ENCODE measurements at places on chromosomes 6 and 20. TPM values are rescaled to one million over a fixed set of nuclear protein-coding genes. Genes with fewer than 3 reads are reported as not detected.
A peak's percentile ranks its signal among the peaks of the same experiment; 100 is the strongest.

Gene IRF4
- total RNA-seq: not detected

Gene HTR1E
- total RNA-seq: not detected

Gene TUBB
- total RNA-seq: 1,379 TPM

Gene FNDC1
- total RNA-seq: not detected

Gene FAM217A
- not detected for total RNA-seq

DNA sequence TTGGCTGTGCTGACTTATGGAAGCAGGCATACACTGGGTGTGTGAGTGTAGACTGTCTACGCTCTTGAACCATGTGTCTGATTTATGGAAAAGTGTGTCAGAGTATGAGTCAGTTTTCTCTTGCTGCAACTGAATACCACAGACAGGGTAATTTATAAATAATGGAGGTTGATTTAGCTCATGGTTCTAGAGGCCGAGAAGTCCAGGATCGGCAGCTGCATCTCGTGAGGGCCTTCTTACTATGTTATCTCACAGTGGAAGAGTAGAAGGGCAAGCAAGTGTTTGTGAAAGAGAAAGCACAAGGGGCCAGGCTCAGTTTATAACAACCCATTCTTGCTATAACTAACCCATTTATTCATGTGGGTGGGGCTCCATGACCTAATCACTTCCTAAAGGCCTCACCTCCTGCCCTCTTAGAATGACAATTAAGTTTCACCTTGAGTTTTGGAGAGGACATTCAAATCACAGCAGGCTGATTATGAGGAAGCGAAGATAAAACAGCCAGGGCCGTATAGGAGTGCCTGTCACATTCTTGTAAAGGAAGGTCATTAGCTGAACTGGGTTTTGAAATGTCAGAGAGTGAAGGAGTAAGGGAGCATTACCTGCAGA, 6.7 kb downstream of the GPR31 start:
- DNase-seq: no peak

DNA sequence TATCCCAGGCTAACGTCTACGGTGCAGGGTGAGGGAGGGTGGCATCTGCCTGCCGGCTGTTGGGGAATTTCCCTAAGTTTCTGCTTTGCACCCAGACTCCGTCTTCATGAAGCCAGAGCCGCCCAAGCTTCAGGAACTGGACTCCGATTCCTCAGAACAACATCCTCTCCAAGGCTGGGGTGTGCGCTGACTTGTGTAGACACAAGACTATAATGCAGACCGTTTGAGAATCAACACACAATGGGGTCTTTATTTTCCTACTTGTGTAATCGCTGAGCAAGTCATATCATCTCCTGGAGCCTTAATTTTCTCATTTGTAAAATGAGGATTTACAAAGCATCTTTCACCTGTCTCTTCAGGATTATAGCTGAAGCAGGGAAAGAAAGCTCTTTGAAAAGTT, 160.5 kb upstream of the AGPAT4 start:
- no peak for DNase-seq

DNA sequence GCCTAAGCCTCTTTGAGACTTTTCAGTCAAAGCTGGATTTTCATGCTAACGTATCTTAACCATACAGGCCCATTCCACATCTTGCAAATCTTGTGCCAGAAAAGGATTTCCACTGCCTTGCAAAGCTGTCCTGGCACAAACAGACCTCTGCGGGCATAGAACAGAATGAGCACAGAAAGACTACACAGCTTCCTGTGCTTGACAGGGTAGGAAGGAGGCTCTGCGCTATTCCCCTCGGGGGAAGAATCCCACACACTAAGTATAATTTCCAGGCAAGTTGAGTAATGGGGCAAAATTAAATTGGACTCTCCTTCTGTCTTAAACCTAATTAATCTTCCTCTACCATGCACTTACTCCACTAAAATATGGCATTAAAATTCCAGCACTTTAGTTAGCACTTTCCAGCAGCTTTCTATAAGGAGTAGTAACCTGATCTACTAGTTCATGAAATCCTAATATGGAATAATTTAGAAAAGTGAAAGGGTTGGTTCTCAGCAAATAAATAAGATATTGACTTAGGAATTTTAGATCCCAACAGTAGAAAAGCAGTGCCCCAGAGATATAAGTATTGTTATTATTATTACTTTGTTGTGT, 532.1 kb upstream of the JAG1 start:
- no peak for DNase-seq

- peak; percentile 11 for DNase-seq
Measured at GRCh38 chr6:151805286-151805840, 2.1 kb upstream of the ESR1 start.

DNA sequence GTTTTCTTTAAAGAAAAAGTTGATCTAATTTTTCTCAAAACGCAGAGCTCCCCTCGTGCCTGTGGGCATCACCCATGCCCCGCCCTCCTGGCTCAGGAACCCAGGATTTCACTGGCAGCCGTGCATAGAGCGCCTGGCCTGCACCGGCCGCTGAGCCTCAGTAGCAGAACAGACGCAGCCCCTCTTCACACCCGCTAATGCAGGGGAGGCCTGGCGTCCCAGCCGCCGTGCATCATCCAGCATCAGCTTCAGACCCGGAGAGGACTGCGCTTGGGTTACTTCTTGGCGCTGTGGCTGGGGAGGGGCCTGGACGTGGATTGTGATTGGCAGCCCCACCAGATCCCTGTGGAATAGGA, 18.1 kb downstream of the RBM38 start:
- no peak for DNase-seq

- no peak for DNase-seq
Measured at GRCh38 chr6:125258651-125259353, 43.0 kb downstream of the HDDC2 start.

- no peak for DNase-seq
Measured at GRCh38 chr20:5785146-5785545, 34.9 kb downstream of the SHLD1 start.

DNA sequence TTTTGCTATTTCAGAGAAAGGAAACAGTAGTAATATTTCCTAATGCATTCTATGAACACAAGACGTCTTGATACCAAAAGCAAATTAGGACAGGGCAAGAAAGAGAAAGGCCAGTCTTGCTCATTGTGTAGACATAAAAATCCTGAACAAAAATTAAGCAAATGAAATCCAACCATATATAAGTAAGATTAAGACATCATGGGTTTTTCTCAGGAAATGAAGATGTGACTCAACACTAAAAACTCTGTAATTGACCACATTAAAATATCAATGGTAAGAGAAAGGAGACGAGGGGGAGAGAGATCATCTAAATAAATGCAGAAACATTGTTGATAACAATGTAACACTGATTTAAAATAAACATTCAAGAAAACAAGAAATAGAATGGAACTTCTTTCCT, 205.4 kb downstream of the SOD2 start:
- no peak for DNase-seq

DNA sequence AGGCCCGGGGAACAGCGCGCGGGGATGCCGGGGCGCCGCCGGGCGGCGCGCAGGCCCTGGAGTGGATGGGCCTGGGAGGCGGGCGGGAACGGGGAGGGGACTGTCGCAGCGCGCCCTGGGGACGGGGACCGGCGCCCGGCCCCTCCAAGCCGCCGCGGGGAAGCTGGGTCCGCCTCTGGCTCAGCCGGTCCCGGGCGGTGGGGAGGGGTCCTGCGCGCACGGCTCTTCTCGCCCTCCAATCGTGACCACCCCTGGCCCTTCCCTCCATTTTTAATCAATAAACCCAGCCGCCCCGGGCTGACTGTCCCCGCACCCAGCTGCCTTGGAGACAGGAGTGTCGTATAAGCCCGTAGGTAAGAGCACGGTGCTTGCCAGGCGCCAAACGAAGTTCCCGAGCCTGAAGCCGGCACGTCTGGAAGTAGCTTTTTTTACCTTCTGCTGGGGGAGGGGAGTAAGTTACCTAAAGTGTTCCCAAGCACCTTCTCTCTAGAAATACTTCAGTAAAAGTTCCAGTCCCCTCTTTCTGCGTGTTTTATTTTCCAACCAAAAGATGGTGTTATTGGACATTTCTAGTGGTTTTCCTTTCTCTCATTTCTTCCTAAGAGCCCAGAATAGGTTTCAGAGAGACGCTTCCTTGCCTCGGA, 780 bp upstream of the TAF4 start:
- peak; percentile 31 for DNase-seq

- DNase-seq: peak; percentile 28
Measured at GRCh38 chr6:45187836-45188235, 140.3 kb upstream of the RUNX2 start.

DNA sequence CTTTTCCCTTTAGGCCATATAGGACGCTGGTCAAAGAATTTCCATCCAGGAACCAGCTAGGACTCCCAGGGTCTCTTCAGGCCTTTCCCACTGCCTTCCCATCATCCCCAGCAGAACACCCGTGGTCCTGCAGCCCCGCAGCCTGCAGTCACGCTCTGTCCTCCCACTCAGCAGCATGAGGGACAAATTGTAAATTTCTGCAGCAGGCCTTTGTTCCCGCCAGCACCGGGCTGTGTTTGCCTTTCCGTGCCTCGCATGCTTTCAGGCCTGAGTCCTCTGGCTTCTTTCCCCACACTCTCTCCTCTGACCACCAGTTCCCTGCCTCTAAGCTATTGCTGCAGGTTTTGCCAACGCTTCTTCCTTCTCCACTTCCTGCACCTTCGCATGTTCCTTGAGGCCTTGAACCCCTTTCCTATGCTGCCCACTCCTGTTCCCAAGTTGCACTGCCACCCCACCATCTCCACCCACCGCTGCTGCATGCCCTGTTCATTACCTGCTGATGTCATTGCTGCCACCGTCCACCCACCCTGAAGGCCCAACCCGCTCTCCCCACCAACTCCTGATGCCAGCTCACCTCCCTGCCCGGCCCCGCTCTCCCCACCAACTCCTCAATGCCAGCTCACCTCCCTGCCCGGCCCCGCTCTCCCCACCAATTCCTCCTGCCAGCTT, 49.8 kb downstream of the RNASET2 start:
- no peak for DNase-seq

GRCh38 chr6:116392132-116393013, 21.6 kb downstream of the DSE start:
- no peak for DNase-seq

DNA sequence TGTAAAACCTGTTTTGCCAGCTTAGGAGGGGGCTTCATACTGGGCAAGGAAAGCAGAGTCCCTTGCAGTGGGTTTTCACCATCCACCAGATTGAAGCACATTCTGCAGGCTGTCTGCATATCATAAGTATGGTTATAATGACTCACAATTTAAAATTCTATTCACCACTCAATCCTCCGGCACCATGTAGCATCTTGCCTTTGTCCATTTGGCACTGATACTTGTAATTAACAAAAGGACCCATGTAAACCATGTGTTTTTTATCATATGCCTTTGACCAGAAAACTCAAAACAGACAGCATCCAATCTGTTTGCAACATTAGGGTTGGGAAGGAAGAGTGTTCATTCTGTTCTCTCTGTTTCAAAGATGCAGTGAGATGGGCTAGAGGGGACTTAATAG, 3.0 kb downstream of the CD83 start:
- DNase-seq: no peak

DNA sequence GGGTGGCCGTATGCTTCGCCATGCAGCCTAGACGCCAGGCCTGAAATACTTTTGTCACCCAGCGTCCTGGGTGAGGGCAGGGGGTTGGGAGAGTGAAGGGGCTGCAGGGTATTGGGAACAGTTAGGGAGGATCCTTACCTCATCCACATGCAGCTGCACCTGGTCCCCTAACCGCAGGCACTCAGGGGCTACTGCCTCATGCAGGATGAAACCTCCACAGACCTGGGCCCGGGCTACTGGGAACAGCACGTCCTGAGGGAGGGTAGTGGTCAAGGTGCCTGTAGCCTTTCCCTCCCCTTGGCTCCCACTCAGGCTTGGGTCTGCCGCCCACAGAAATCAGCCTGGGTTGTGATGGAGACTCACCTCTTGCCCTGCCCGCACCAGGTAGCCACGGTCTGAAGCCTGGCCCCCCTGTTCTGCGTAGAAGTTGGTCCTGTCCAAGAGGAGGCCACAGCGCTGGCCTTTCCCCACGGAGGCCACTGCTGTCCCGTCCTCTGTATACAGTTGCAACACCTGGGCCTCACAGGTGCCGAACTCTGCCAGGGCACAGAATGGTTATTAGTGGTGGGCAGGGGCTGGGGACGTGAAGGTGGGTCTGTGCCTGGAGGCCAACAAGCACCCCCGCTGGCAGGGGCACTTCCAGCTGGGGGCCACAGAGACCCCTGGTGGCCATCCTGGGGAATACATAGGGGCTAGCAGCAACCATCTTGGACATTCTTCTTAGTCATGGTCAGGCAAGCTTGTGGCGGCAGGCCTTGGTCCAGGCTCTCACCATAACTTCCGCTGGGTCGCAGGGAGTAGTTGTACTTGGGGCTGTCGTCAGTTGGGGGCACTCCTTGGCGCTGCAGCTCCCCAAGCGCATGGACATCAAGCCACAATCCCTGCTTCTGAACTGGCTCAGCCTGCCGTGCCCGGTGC, 8.6 kb downstream of the AARS2 start:
- DNase-seq: peak; percentile 34
